NCI-H1417 (cell line): ENCODE measurements at places on chromosomes 5 and 9.

DNA sequence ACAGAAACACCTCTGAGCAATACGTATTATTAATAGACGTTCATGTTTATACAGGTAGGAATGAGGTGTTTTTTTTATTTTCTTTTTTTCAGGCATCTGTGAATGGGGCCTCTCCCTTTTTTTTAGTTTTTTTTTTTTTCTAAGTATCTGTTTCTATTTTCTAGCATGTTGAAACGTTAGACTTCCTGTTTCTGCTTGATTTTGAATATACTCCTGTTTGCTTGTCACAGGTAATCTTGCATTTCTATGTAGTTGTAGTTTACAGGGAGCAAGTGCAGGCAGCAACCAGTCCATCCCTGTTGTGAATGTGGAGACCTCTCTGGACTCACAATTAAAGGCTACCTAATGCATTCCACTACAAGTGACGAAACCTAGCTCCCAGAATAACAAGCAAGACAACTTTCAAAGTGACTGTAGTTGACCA, 22.8 kb upstream of the TNFAIP8 start:
- DNase-seq: no peak

GRCh38 chr9:93574091-93574899, 2.1 kb upstream of the PHF2 start:
- no peak for DNase-seq

DNA sequence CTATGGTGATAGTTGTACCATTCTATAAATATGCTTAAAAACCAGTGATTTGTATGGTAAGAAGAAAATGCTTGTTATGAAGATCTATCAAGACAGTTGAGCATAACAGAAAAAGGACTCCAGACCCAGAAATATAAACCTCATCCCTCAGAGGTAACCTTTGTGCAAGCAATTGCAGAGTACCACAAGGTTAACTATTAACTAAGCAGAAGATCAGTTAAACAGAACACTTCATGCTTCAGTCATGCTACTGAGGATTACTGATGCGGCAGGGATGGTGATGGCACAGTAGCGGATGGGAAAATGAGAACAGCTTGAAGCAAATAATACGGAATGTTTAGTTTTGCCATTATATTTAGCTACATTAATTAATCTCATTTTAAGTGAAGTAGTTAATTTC, 45.5 kb downstream of the IARS1 start:
- DNase-seq: no peak

- no peak for DNase-seq
Measured at GRCh38 chr5:36680066-36680465, 73.7 kb downstream of the SLC1A3 start.

DNA sequence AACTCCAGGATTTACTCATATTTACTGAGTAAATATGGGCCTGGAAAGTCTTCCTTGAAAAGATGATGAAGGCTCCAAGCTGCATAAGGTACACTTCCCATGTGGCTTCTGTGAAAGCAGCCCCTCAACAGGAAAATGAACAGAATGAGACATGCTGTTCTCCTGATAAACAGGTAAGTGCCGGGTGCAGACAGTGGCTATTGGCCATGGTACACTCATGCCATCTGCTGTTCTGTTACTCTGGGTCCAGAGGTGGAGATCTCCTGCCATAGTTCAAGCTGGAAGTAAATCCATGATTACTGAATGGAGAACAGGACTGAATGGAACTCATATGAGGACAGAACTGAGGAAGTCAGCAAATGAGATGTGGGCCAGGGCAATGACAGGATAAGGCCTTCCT, 103.6 kb downstream of the SLIT3 start:
- no peak for DNase-seq

- no peak for DNase-seq
Measured at GRCh38 chr9:136928591-136928990, 15.9 kb downstream of the FBXW5 start.

- DNase-seq: no peak
Measured at GRCh38 chr9:122580360-122580759, 2.8 kb downstream of the OR1L8 start.

DNA sequence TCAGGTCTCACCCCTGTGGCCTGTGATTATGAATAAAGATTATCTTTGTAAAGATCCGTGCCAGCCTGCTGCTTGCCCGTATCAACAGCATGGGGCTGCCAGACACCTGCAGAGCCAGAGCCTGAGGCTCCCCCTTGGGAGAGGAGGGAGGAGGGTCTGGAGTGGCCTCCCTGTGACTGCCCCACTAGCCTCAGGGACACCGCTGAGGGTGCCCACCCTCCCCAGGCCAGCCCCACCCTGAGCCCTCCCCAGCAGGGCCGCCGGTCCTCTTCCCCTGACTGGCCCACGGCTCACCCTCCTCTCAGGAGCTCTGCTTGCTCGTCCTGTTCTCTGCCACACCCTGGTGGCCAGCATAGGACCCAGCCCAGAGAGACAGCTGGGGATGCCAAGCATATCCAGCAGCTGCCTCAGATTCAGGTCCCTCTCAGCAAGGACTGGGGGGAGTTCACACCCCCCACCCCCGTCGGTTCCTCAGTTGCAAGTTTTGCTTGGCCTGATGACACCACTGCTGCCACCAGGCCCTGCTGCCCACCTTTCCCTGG, 1.9 kb downstream of the SSNA1 start:
- DNase-seq: no peak

DNA sequence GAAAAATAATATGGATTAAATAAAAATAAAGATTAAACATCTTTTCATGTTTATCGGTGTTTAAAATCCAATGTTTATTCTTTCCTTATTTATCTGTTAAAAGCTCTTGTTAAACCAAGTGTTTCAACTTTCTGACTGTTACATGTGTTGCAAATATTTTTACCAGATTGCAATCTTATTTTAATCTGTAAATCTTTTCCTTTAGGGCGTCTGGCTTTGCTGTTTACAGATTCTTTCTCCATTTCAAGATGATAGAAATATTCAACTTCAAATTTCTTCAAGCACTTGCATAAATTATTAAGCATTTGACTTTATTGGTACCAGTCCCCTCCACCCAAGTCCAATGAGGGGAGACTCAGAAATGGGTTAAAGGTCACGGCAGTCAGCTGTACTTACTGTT, 16.9 kb upstream of the ABCA1 start:
- DNase-seq: no peak

DNA sequence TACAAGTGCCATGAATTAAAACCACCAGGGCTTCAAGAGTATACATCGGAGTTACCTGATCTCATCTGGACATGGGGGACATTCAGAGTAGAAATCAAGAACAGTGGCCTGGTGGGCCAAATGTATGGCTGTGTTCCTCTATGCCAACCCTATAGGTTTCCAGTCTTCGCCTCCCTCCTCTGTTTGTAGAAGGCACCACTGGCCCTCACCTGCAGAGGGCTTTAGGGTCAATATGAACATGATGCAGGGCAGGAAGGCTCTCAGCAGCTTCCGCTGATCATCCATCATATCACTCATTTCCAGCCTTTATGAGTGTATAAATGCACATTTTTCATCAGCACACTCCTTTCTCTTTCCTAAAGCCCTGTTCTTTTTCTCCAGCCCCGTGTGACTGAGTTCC, 555.5 kb upstream of the BRINP1 start:
- DNase-seq: no peak

- no peak for DNase-seq
Measured at GRCh38 chr5:15620501-15620900, 120.5 kb downstream of the FBXL7 start.
